Retina (tissue), 1 donor: ENCODE measurements at places on chromosomes 12 and 14.

GRCh38 chr12:69120354-69120753 lies 119.0 kb upstream of the CPSF6 start:
- no peak for DNase-seq

- no peak for DNase-seq
These were observed 39.3 kb upstream of the ABCC9 start for GRCh38 chr12:21980544-21980943.

GRCh38 chr12:46916796-46917419 lies 91.1 kb upstream of the SLC38A4 start:
- DNase-seq, result no peak

GRCh38 chr12:91178139-91178561 lies 4.5 kb downstream of the DCN start:
- no peak for DNase-seq

DNA sequence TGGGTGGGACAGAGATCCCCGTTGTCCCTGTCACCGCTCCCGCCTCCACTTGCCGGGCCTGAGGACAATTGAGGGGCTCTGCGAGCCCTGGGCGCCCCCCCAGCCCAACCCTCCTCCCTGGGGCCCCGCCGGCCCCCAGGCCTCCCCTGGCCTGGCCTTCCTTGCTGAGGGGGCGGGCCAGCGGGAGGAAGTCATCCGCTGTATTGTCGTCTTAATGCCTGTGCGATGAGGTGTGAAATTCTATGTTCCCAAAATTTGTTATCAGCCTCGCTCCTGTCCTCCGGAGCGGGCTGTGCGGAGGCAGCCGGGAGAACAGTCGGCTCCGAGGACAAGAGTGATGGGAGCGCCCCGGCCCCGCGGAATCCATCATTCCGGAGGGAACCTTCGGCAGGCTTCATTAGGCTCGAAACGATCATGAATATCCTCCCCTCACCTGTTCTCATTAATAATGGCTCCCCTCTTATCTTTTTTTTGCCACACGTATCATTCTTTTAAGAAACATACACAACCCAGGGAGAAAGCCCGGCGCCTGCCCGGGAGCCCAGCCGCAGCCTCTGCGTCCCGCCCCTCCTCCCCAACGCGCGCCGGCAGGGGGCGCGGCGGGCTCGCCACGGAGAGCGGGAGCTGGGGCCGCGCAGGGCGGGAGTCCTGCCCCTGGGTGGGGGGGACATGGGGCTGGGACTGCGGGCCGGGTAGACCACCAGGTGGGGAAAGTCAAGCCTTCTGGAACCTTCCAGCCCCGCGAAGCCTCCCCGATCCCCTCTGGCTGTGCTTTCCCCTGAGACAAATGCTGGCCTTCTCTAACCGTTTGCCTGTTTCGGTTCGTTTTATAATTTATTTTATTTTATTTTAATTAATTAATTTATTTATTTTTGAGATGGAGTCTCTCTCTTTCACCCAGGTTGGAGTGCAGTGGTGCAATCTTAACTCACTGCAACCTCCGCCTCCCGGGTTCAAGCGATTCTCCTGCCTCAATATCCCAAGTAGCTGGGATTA lies 17.1 kb upstream of the DLK1 start:
- peak; percentile 85 for DNase-seq

- no peak for DNase-seq
These were observed 17.1 kb upstream of the ATXN2 start for GRCh38 chr12:111616177-111616623.

GRCh38 chr12:120909633-120910298 lies 5.6 kb upstream of the SPPL3 start:
- DNase-seq, result no peak

DNA sequence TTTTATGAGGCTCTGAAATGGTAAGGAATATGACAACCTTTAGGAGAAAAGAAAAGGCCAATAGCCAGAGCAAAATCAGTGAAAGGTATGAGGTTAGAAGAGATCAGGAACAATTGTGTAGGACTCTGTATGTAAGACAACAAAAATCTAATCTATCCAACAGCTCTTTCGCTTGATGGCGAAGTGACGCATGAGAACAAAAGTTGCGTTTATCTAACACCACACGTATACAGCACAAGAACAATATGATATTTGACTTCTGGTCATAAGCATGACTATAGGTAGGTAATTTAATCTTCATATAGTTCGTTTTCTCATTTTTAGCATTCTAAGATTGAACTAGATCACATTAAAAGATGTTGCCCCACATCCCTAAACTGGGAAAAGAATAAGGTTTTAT lies 1.5 kb downstream of the CLECL1 start:
- DNase-seq, result no peak

DNA sequence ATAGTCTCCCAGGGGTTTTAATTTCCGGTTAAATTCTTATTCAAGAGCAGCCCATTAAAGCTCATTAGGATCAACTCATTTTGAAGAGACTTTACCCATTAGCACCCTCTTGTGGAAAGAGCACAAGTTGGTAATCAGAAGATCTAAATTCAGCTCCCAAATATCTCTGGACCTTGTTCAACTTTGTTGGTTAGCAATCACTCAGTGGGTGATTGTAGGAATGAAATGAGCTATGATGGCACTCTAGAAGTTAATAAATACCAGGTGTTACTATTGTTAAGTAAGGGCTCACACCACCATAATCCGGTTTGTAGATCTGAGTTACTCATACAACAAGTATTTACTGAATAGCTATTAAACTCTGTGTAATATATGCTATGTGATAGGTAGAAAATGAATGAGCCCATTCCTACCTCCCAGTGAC lies 42.9 kb downstream of the TRIP11 start:
- peak; percentile 21 for DNase-seq

DNA sequence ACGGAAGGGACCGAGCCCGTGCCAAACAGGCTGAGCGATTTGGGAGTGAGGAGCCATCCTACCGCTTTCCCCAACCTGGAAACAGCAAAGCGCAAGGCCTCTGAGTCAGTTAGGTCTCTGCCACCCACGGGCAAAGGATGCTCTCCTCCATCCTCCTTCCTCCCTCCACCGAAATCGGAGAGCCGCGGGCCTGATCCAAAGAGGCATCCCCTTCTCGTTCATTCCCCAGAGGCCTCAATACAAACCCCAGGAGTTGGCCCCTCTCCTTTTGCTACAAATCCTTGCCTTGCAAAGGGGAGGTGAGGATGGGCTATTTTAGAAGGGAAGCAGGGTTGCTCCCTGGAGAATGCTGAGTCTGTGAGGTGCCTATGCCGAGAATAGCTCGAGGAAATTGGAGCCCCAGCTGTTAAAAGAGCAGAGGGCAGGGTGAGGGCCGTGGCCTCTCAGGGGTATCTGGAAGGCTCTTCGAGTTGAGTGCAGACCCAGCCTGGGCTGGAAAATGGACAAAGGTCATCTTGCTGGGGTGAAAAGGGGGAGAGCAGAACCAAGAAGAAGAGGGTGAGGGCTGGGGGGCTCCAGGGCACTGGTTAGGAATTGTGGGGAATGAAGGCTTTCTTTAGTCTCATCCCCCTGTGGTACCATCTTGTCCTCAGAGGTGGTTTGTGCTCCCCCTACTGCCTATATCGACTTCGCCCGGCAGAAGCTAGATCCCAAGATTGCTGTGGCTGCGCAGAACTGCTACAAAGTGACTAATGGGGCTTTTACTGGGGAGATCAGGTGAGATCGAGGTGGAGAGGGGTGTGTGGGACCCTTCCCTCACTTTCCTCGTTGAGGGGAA lies 1.1 kb downstream of the TPI1 start:
- peak; percentile 36 for DNase-seq

GRCh38 chr14:101586531-101587430 lies 25.5 kb downstream of the DIO3 start:
- DNase-seq, result no peak

- peak; percentile 11 for DNase-seq
These were observed 21.2 kb upstream of the MEG3 start for GRCh38 chr14:100804558-100805309.

GRCh38 chr12:111408116-111408440 lies 2.4 kb downstream of the SH2B3 start:
- DNase-seq, result no peak

DNA sequence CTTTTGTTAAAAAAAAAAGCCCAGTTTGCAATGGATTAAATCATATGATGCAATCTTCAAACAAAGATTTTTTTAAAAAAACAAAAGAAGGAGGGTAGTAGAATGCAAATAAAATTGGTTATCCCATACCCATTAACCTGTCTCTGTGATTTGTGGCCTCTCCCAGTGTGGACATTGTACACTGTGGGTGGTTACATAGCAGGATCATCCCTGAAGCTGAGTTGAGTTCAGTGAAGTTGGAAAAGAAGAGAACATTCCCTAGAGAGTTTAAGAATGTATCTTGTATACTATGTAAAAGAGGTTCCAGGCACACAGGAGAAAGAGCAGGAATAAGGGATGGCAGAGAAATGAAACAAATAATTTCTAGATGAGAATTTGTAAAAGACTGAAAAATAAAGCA lies 142.4 kb upstream of the SLC16A7 start:
- no peak for DNase-seq

DNA sequence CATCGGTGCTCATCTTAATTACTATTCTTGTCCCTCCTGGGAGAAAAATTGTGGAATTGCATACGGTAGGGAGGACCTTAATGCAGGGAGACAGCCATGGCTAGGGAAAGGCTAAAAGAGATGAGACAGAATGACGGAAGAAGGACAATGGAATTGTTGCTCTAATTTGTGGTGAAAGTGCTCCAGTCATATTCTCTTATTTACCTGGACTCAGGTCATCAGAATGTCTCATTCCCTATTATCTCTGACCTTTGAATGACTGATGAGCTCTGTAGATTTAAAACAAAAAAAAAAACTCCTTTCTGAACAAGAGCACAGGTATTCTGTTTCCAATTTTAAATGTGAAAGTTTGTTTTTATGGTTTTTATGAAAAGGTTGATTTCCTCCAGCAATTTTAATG lies 8.6 kb upstream of the EPS8 start:
- no peak for DNase-seq

DNA sequence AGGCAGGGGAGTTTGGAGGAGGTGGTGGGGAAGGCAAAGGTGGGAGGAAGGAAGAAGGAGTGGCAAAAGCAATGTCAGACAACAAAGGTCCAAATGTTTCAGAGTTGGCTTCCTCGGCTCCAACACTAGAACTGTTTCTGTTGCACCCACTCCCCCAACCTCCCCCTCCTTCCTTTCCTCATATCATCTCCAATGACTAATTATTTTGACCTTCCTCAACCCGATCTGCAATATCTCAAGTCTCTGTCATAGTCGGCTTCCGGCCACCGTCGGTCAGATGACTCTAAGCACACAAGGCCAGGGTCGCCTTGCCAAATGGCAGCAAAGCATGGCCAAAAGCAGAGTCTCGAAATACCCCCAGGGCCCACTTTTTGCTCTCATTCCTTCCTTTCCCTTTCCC lies 637.0 kb upstream of the TBX3 start:
- no peak for DNase-seq

- no peak for DNase-seq
These were observed 30.9 kb upstream of the AMN start for GRCh38 chr14:102891556-102891955.

DNA sequence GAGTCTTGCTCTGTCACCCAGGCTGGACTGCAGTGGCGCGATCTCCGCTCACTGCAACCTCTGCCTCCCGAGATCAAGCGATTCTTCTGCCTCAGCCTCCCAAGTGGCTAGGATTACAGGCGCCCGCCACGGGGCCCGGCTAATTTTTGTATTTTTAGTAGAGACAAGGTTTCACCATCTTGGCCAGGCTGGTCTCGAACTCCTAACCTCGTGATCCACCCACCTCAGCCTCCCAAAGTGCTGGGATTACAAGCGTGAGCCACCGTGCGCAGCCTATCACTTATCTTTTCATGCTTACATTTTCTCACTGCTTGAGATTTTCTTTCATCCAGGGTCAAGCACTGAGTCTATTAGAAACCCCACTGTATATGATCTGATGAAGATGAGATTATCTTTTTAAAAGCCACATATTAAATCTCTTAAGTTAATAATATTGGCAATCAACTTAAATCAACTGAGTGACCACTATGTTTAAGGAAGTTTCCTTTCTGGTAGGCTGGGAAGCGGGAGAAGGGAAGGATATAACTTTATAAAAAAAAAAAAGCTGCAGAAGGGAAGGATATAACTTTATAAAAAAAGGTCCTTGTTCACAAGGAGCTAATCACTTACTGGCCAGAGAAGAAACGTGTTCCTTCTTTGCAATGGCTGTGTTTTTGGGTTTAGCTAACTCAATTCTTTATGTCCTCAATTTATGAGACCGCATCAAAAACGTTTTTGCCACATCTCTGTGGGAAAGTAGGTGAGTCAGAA lies 1.3 kb upstream of the MDM2 start:
- DNase-seq, result no peak

DNA sequence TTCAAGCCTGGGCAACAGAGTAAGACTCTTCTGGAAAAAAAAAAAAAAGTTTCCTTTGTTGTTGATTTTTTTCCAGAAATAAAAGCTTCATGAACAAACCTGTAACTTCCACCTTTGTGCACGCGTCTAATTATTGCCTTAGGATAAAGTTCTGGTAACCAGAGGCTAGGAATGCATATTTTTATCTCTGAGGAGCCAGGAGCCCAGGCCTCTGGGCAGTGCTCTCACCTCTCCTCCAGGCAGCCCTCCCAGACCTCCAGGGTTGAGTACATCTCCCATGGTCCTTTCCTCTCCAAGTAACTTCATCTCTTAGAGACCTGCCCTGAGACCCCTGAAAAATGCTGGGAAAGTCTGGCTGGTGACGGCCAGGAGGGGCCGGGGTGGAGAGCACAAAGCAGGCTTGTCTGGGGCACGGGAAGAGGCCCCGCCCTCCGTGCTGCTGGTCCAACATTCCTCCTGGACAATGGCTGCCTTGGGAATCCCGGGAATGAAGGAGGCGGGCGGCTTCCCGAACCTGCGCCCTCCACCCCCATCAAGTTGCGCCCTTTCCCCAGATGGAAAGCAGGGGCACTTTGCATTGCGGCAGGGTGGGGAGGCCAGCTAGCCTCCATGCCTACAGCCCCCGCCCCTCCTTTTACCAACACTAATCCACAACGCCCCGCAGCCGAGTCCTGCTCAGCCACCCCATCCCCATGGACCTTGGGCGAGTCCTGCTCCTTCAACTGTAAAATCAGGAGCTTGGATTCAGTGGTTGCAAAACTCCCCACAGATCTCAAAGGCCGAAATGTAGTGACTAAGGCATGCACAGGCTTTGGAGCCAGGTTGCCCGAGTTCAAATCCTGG lies 7.3 kb upstream of the FIGNL2 start:
- DNase-seq, result peak; percentile 80

GRCh38 chr14:88901189-88901588 lies 76.7 kb downstream of the TTC8 start:
- DNase-seq, result peak; percentile 36

- DNase-seq, result no peak
These were observed 6.7 kb downstream of the A2ML1 start for GRCh38 chr12:8829125-8829518.

DNA sequence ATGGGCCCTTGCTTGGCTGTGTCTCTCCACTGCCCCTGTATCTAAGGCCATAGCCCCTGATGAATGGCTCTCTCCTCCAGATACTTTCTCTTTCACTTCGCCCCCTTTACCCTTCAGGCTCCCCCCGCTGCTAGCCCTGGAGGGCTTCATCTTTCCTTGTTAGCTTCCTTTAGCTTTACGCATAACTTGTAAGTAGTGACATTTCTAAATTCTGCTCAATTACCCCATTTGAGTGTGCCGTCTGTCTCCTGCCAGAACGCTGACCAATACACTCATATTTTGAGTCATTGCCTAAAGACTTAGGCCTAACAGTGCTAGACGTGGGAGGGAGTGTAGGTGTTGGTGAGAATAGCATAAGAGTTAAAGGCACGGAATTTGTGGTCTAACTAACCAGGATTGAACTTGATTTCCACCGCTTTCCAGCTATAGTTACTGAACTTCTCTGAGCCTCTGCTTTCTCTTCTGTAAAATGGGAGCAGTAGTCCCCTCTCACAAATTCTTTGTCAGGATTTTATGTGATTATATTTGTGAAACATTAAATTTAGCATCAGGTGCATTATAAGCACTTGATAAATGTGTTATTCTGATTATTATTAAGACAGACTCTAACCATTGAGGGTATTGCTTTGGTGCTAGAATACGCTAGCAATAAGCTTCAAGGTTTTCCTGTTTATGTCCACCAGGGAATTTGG lies 129.3 kb downstream of the ZFP36L1 start:
- DNase-seq, result no peak
